ENCODE measurements at places on chromosomes 5 and 9.

- DNase-seq: no peak
These were observed 132.4 kb downstream of the MCTP1 start for GRCh38 chr5:95152535-95152934.

DNA sequence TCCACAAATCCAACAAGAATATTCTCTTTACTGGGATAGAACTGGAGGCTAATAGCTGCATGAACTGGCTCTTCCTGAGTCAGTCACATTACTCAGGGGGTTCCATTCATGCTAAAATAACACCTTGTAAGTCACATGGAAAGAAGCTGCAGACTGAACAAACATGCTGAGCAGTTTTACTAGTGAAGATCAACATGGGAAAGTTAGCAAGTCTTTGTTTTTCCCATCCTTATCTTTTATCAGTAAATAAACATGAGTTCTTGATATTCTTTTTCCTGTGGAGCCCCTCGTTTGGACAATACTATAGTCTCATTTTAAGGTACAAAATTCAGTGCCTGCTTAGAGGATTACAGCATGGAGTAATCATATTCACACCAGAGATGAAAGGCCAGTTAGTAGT is 43.7 kb upstream of the TEK start:
- DNase-seq: peak; percentile 12

DNA sequence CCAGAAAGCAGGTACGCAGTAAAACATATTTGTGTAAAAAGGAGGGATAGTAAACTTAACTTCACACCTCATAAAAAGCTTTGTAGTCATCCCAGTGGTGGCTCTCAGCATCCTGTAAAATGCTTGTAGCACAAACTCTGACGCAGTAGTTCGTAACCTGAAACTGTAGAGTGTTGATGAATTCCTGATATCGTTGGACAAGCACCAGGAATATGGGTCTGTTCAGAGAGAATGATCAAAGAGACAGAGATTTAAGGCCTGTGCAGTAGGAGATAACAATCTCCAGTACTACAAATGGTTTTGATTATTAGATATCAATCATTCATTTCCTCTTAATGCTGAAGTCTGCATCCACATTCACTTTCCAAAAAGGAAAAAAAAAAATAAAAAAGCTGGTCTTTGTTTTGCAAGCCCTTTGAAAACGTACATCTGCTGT is 148.5 kb downstream of the KIAA0825 start:
- DNase-seq: peak; percentile 92

DNA sequence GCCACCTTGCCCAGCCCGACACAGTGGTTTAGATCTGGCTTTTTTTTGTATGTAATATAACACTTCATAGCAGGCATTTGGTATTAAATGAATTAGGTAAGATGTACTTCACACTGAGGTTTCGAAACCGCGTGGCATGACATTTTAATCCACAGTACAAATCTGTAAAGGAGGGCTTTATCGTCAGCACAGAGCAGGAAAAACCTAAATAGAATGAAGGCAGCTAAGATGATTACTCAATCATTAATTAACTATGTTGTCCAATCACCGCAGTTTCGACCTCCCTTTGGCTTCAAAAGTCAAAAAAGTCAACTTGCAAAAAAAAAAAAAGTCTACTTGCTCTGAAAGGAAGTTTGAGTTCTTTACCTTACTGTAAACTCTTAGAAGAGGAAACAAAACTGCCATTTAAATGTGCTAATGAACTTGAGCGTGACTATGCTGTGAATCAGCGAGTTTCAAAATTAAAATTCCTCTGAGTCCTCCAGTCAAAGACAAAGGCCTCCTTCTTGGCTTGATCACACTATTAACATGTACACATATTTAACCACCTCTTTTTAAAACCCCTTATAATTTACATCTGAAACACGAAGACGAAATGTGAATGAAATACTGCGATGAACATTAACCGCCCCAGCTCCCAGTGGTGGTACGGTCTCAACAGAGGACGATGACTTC is 698 bp upstream of the SEC24A start:
- peak; percentile 57 for DNase-seq

DNA sequence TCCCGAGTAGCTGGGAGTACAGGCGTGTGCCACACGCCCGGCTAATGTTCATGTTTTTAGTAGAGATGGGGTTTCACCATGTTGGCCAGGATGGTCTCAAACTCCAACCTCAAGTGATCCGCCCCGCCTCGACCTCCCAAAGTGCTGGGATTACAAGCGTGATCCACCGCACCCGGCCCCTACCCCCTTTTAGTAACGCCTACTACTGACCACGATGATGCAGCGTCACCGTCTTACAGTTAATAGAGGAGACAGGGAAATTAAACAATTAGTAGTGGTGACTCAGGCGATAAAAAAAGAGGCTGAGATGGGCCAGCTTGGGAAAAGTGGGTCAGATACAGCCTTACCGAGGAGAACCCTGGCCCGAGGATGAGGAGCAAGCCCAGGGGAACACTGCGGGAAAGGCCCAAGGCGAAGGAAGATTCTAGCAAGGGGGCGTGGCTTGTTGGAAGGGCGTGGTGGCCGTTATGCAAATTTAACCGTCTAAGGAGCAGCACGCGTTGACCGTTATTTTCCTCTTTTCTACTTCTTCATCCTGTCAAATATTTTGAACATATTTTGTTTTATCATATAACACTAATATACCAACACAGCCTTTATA is 1.6 kb upstream of the SETX start:
- DNase-seq: no peak

Measured in fibroblast of mammary gland (primary cell).